ENCODE measurements at places on chromosomes 11 and 22. TPM values are rescaled to one million over a fixed set of nuclear protein-coding genes. Genes with fewer than 3 reads are reported as not detected.

ENTHD1 gene
- not detected for total RNA-seq

DNA sequence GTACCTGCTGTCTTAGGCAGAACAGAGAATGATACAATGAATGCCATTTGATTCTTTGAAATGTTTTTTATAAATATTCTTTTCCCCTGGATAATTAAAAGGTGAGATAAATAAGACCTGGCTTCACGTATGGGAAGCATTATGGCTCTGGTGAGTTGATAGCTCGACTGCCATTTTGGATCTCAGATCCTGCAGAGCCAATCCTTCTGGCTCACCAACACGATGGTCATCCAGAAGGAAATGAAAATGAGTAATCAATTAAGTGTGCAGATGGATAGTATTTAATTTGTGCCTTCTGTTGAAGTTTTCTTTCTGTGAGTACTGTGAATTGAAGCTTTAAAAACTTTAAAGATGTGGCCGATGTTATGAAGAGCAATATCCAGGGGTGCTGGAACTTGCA is 2.7 kb downstream of the TNRC6B start:
- no peak for DNase-seq

- DNase-seq = no peak
These were observed 35.0 kb upstream of the MOB2 start for GRCh38 chr11:1521382-1522080.

DNA sequence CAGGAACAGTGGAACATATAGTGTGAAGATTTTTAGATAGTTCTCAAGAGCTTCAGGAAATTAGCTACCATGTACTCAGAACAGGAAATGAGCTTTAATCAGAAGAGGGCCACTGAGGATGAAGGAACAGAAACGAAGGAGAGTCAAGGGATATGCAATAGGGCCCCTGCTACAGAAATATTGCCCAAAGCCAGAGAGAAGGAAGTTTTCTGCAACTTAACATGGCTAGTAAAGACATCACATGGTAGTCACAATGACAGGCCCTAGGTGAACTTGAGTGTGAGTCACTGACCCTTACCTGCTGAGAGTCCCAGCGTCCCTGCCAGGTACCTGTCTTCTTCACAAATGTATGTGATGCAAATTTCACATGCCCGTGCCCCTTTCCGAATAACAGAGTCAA is 25.2 kb upstream of the CARD16 start:
- DNase-seq = no peak

- no peak for DNase-seq
These were observed 3.8 kb downstream of the FLI1 start for GRCh38 chr11:128697645-128698174.

DNA sequence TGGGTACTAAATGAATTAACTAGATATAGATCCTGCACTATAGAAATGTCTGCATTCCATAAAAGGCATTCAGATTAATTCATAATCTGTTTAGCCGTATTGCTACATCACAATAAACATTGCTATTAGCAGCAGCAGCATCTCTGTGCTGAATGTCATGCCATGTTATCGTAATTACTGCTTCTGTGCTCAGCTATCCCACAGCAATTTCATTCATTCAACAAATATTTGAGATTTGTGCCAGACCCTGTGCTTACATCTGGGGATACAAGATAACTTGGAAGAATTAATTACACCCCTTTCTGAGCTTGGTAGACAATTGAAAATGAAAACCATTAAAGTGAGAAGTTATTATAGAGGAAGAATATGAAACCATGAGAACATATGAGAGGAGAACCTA is 185.8 kb upstream of the C11orf87 start:
- DNase-seq = no peak

- no peak for DNase-seq
These were observed 25.3 kb upstream of the KRTAP5-6 start for GRCh38 chr11:1671658-1672057.

GRCh38 chr22:17925431-17925841 is 98.9 kb downstream of the MICAL3 start:
- no peak for DNase-seq

GRCh38 chr11:36376888-36377758 is 81.0 kb downstream of the PRR5L start:
- DNase-seq = peak; percentile 72

GGTLC3 gene
- total RNA-seq = not detected

MYBPC3 gene
- total RNA-seq = 2,568 TPM

GRCh38 chr11:102223859-102224258 is 93.4 kb upstream of the BIRC3 start:
- DNase-seq = no peak

MRGPRF gene
- total RNA-seq = 4.9 TPM

DNA sequence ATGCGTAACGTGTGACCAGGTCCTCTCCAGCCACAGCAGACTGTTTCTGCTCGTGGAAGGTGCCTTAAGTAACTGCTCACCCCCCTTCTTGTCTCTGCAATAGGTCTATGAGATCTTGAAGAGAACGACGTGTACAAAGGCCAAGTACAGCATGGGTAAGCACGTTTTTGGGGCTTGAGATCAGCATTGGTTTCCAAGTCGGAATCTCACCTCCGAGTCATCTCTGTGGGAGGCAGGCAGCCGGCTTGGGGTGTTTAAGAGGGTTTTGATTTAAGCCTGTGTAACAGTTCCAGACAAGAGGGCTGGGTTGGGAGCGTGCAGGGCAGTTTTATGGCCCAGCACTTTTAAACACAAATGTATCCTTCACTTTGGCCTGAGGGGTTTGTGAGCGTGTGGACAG is 30.1 kb downstream of the ANO1 start:
- DNase-seq = no peak

DNA sequence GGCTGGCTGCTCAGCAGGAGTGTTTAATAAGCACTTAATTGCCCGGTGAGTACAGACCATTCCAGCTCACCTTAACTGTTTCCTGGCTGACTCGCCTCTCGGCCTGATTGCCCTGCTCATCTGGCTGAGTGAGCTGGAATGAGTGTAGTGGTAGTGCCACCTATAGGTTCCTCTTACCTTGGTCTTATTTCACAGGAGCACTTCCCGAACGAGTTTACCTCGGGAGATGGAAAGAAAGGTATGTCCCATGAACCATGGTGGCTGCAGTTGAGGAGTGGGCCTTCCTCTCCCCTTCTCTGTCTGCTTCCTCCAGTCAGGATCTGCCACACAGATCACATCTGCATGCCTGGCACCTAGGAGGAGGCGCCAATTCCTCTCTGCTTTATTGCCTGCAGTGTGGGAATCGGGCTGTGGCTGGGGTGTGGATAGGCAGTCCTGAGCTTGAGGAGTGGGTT is 26.7 kb downstream of the UPB1 start:
- DNase-seq = no peak

HSPB2 gene
- 42.4 TPM for total RNA-seq

GRCh38 chr11:134759855-134760254 is 347.8 kb upstream of the B3GAT1 start:
- DNase-seq = no peak

- no peak for DNase-seq
These were observed at the start of gene TP53AIP1 for GRCh38 chr11:128942817-128943427. TP53AIP1 (minus strand) TSS chr11:128942871; CDS start chr11:128937818, 5,053 bp downstream.

DNA sequence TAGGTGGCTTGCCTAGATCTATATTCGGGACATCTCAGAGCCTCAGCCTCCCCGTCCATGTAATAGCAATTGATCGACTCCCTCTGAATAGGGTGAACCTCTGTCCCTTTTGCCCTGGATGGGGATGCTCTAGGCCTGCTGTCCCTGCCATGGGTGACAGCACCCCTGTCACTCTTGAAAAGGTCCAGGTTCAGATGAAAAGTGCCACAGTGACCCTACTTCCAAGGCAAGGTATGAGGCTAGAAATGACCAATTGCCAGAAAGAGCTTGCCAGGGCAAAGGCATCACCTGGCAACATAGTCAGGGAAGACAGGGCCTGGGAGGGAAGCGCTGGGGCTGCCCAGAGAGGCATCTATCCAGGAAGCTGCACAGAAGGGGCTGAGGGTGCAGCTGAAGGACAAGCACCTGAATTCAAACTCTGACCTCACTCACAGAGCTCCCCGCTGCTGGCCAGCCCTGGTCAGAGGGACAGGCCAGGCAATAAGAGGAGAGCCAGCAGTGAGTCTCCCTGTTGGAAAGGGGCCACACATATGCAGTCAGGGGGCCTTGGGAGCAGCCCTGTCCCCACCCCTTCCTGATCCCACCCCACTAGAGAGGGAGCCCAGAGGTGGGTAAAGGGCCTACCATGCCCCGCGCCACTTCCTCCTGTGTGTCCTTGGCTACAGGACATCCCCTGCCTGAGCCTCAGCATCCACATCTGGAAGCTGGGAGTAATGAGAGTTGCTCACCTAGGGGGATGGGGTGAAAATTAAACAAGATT is 9.0 kb upstream of the APOBEC3A start:
- no peak for DNase-seq

DNA sequence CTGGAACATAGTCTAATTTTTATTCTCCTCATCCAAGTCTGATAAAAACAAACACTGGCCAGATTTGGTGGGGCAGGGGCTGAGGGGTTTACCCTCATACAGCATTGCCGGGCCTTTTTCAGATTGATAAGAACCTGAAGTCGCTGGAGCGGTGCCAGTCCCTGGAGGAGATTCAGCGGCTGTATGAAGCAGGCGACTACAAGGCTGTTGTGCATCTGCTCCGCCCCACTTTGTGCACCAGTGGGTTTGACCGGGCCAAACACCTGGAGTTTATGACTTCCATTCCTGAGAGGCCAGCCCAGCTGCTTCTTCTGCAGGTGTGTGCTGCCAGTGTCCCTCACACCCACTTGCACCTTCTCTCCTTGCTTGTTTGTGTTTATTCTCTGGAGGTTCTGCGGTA is 55.8 kb downstream of the CABIN1 start:
- DNase-seq = no peak

GRCh38 chr11:17314232-17314547 is 37.4 kb upstream of the NCR3LG1 start:
- DNase-seq = no peak

RIBC2 gene
- not detected for total RNA-seq

SELENOM gene
- 43.4 TPM for total RNA-seq

OR5B3 gene
- total RNA-seq = not detected

- no peak for DNase-seq
These were observed 7.4 kb upstream of the GNAZ start for GRCh38 chr22:23062616-23063538.

DNA sequence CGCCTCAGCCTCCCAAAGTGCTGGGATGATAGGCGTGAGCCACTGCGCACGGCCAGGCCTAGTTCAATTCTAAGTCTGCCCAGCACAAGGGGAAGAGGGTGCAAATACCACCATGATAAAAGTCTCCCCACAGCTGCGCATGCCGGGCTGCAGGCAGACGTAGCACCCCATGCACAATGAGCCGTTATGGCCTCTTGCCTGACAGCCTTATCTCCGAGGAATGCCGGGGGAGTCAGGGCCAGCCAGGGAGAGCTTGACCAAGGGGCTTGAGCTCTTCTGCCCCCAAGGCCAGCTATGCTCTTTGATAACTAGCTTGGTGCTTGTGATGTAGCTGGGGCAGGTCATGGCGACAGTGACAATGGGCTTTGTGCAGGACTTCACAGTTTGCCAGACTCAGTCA is 13.7 kb upstream of the SCUBE1 start:
- no peak for DNase-seq

DNA sequence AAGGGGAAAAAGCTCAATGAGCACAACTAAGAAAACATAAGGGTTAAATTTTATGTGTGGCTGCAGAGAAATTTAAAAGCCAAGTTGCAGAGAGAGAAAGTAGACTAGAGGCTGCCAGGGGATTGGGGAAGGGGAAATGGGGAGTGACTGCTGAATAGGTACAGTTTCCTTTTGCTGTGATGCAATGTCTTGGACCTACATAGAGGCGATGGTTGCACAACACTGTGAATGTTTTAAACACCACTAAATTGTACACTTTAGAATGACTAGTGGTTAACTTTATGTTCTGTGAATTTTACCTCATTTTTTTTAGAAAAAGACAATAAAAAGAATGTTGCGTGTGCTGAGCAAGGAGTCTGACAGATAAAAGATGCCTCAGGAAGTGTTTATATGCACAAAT is 36.5 kb downstream of the TENM4 start:
- no peak for DNase-seq

C1QTNF4 gene
- total RNA-seq = 0.48 TPM

- DNase-seq = no peak
These were observed 78.2 kb downstream of the FAM76B start for GRCh38 chr11:95711162-95711944.

DNA sequence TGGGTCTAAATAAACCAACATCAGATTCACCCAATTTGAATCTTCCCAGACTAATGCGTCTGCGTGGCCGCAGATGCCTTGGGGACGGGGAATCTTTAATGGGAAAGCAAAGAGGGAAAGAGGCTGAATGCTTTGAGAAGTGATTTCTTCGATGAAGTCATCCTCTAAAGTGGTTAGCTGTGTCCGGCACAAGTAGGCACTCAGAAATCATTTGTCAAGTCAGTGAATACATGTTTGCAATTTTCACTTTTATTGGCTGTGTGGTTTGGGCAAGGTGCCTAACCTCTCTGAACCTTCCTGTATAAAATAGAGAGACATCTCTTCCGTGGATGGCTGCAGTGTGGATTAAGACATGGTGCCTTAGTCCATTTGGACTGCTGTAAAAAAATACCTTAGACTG is 19.7 kb upstream of the IFT27 start:
- DNase-seq = no peak

- DNase-seq = no peak
These were observed 20.7 kb upstream of the NAV2 start for GRCh38 chr11:19691815-19692500.

DNA sequence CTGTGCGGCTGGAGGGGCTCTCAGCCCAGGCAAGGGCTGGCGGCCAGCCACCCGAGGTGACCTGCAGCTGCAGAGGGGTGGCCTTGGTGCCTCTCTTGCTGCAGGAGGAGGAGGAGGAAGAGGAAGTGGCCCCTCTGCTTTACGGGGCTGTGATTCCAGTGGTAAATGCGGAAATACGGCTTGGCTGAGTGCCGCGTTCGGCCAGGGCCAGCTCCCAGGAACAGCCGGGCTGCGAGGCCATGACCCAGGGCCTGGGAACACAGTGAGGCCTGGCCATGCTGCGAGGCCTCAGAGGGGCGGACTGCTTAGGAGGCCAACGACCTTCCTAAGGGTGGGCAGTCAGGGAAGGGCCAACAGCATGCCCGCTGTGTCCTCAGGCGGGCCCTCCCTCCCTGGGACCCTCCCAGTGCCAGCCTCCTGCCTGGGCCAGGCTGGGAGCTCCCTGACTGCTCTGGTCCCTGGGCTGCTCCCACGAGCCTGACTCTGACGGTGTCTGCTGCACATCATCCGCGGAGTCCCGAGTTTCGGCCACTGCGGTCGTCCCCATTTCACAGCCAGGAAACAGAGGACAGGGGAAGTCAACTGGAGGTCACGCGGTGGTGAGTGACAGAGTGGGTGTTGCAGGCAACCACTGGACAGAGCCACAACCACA is 20.8 kb upstream of the PPARA start:
- DNase-seq = peak; percentile 89

DNA sequence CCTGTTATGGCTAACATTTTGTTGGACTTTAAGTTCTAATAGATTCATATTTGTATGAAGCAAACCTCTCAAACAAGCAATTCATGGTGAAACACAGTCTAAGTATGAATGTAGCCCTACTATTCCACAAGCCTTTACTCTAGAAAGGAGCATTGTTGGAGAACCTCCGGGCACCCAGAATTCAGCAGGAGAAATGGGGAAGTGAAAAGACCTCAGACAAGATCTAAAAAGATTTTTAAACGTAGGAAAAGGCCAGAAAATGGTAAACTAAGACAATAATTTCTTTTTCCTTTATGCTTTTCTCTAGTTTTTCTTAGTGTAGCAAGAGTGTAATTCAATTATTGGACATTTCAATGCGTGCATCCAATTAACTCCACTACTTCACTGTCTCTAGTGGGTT is 426.4 kb downstream of the INSC start:
- DNase-seq = no peak

GRCh38 chr11:17865765-17866428 is 131.3 kb downstream of the KCNC1 start:
- no peak for DNase-seq

All from Right ventricle myocardium superior (tissue), 1 donor.